IPS-NIHi11 (cell line): ENCODE measurements at places on chromosomes 3 and 15.

- DNase-seq: no peak
Measured at GRCh38 chr3:128588147-128588546, 62.5 kb downstream of the RPN1 start.

- no peak for DNase-seq
Measured at GRCh38 chr3:2880218-2880756, 229.9 kb downstream of the IL5RA start.

DNA sequence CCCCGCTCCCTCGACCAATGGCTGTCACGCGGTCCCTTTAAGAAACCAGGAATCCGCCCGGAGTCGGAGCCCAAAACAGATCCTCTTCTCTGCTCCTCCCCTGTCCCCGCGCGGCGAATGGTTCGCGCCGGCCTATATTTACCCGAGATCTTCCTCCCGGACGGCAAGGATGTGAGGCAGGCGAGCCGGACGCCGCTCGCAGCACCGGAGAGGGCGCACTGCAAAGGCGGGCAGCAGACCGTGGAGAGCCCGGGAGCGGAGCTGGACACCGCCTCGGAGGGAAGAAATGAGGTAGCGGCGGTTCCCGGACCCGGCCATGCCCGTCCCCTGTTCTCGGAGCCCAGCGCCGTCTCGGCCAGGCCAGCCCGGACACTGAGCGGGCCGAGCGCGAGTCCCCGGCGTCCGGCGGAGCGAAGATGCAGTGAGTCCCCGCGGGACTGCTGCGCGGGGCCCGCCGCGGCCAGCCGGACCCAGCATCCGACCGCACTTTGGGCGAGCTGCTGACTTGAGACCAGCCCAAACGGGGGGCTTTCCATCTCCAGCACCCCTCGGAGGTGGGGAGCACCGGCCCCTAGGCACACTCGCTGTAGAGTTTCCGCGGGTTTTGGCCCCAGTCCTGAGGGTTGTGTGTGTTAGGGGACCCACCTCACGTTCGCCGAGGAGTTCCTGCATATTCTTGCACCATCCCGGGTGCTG, at the start of gene FAM43A:
TSS of gene FAM43A (plus strand) at position 166 of the 696 bp plus-strand sequence. CDS start 944 bp downstream, outside the sequence.
- peak; percentile 90 for DNase-seq

DNA sequence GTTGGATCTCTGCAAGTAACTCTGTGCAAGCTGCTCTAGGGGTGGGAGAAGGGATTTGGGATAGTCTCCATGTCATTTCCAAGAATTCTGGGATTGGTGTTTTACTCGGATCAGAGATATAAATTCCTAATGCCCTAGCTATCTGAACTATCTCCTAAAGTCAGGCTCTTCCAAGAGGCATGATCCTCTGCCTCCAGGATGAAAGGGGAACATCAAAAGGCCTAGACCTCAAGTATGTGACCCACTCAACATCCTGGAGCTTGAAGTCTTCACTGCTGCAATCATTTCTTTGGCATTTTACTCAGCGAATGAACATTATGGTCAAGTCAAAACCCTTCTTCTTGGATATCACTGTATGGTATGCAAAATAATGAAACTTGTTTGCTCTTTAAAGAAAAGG, 104.5 kb downstream of the CEMIP start:
- DNase-seq: no peak

DNA sequence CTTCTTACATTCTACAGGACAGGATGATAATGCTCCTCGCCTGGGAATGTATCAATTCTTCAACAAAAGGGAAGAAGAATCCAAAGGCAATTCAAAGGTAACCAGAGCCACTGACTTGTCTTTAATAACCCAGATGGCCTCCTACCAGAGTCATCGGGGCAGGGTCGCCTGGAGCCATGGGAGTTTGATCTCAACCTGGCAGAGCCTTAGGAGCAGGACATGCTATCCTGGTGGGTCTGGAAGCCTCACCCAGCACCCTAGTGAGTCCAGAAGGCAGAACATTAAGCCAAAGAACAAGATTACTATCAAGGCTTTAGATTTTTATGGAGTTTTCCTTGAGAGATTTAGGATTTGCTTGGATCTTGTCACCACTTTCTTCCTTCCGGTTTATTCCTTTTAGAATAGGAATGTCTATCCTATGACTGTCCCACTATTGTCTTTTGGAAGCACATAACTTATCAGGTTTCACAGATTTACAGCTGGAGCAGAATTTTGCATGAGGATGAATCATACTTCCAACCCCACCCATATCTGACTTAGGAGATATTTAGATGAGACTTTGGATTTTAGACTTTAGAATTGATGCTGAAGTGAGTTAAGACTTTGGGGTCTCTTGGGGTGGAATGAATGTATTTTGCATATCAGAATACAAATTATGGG, 330.3 kb upstream of the GOLIM4 start:
- no peak for DNase-seq

- DNase-seq: no peak
Measured at GRCh38 chr15:86700864-86701610, 621.4 kb downstream of the AGBL1 start.

DNA sequence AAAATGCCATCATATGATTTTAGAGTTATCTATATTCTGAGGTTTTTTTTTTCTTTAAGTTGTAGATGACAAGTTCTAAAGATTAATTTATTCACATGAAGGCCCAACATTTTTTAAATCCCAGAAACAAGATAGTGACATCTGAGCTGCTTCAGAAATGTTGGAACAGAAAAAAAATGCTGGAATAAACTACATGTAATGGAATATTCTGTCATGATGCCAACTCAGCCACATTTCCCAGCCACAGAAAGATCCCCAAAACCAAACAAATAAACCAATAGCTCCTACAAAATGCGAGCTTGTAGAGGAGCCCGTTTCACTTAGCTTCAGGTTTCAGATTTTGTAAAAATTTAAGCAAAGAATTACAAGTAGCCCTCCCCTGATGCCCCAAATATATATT, 111.0 kb upstream of the MYO5C start:
- no peak for DNase-seq

- peak; percentile 31 for DNase-seq
Measured at GRCh38 chr3:129937717-129938116, 36.8 kb upstream of the TRH start.

- no peak for DNase-seq
Measured at GRCh38 chr15:75069301-75069925, 46.0 kb downstream of the PPCDC start.

DNA sequence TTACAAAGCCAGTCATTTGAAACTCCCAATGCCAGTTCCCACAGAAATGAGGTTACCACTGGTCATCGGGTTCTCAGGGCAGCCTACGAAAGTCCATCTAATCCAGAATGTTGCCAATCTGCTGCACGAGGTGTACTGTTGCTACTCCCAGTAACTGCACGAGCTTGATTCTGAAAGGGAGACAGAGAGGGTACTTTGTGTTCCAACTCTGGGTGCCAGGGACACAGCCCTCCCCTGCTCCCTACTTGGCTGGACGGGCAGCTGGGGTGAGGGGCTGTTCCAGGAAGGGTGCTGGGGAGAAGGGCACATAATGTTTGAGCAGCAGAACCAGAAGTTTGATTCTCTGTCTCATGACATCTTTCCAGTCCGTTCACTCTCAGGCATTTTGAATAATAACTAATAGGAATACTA, 27.1 kb upstream of the OSBPL11 start:
- DNase-seq: no peak

- no peak for DNase-seq
Measured at GRCh38 chr3:61927332-61927731, 366.0 kb downstream of the PTPRG start.

GRCh38 chr3:62905331-62905730, 30.1 kb upstream of the CADPS start:
- DNase-seq: no peak

DNA sequence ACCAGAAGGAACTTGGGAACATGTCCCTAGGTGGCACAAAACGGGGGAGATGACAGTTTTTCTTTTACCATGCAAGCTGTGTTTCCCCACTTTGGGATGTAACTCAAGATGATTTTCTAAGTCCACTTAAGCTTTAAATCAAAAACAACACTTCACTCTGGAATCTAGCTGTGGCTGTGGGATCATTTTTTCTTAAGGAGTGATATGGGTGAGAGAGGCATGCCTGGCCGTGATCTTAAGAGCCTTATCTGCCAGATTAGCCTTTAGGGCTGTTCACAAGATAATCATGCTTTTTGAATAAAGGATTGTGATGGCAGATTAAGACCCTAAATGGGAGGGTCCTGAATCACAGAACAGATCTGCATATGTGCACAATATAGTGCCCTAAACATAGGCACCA, 384.8 kb upstream of the SEMA6D start:
- no peak for DNase-seq

GRCh38 chr3:106529738-106530137, 660.9 kb upstream of the CBLB start:
- no peak for DNase-seq

DNA sequence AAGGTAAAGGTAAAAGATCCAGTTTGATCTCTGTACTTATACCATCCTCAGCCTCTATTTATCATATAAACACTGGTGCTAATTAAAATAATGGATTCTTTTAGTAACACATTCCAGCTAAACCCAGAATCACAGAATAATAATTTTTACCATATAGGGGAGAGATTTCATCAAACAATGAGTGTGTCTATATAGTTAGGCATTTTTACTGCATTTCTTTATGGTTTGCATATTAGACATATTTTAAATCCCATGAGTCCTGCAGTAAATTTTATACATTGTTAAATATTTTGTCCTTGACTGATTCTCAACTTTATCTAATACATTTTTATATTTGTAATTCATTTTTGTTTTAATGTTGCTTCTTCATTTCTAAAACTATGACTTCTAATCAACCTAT, 323.7 kb upstream of the AGTR1 start:
- DNase-seq: no peak

- DNase-seq: no peak
Measured at GRCh38 chr3:33505027-33505426, 64.8 kb upstream of the UBP1 start.

- DNase-seq: no peak
Measured at GRCh38 chr15:69373406-69373805, 40.7 kb upstream of the KIF23 start.

DNA sequence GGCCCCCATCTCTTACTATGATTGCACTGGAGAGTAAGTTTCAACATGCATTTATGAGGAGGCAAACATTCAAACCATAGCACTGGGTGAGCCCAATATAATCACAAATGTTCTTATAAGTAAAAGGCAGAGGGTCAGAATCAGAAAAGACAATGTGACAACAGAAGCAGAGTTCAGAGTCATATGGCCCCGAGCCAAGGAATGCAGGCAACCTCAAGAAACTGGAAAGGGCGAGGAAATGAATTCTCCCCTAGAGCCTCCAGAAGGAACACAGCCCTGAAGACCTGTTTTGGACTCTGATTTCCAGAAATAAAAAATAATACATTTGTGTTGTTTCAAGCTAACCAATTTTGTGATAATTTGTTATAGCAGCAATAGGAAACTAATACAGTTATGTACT, 81.3 kb upstream of the ABI3BP start:
- no peak for DNase-seq

GRCh38 chr15:92900731-92901071, 577 bp downstream of the CHD2 start:
- no peak for DNase-seq

GRCh38 chr3:177371888-177372287, 174.6 kb upstream of the TBL1XR1 start:
- DNase-seq: no peak
